CD4-positive, CD25-positive, alpha-beta regulatory T cell (primary cell): ENCODE measurements at places on chromosomes 5 and 9.

DNA sequence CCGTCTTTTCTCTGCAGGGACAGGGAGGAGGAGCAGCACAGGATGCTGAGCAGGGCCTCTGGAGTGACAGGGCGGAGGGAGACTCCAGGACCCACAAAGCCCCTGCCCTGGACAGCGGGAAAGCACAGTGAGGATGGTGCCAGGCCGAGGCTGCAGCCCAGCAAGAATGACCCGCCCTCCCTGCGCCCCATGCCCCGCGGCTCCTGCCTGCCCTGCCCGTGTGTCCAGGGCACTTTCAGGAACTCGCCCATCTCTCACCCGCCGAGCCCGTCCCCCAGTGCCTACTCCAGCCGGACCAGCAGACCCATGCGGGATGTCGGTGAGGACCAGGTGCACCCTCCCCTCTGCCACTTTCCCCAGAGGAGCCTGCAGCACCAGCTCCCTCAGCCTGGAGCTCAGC lies 9.1 kb upstream of the EXOC3 start:
- no peak for DNase-seq

DNA sequence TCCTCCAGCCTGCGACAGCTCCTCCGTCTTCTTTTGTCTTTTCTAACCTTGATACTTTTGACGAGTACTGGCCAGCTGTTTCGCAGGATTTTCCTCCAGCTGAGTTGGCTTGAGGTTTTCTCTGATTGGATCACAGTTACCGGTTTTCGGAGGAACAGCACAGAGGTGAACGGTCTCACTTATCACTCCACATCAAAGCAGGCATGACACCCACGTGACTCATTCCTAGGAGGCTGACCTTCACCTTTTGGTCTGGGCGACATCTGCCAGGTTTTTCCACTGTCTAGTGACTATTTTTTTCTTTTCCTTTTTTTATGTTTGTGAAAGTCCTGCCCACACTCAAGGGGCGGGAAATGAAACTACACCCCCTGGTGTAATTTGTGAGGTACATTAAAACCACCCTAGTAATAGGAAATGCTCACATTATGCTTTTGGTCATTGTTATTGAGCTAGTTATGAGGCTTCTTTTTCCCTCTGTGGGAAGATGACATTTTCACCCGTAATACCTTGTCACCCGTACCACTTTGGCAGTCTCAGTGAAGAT lies 319.2 kb downstream of the GADD45G start:
- DNase-seq: no peak

GRCh38 chr9:131799177-131799823 lies 59.4 kb upstream of the RAPGEF1 start:
- peak; percentile 46 for DNase-seq

DNA sequence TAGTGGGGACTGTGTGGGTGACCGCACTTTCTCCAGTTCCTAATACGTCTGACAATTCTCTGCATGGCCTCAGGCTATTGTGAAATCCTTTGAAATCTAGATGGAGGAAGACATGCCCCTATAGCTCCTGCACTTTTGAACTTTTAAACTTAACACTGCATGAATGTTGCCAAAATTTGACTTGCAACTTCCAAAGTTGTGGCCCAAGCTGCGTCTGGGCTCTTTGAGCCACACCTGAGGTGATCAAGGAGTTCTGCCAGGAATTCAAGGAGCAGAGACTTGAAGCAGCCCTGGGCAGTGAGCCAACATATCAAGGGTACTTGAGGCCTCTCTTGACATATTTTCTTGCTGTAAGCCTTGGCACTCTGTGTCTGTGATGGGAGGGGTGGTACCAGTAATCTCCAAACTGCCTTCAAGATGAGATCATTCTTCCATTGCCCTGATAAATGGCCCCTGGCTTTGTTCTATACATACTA lies 1336.1 kb upstream of the CDH9 start:
- DNase-seq: no peak

- no peak for DNase-seq
Measured at GRCh38 chr9:95413793-95414192, 96.3 kb upstream of the FANCC start.

GRCh38 chr9:36158122-36158521 lies 11.1 kb upstream of the CCIN start:
- no peak for DNase-seq

GRCh38 chr5:77893225-77893860 lies 117.2 kb upstream of the TBCA start:
- DNase-seq: no peak

- DNase-seq: no peak
Measured at GRCh38 chr5:104650313-104651055, 1087.9 kb upstream of the NUDT12 start.

DNA sequence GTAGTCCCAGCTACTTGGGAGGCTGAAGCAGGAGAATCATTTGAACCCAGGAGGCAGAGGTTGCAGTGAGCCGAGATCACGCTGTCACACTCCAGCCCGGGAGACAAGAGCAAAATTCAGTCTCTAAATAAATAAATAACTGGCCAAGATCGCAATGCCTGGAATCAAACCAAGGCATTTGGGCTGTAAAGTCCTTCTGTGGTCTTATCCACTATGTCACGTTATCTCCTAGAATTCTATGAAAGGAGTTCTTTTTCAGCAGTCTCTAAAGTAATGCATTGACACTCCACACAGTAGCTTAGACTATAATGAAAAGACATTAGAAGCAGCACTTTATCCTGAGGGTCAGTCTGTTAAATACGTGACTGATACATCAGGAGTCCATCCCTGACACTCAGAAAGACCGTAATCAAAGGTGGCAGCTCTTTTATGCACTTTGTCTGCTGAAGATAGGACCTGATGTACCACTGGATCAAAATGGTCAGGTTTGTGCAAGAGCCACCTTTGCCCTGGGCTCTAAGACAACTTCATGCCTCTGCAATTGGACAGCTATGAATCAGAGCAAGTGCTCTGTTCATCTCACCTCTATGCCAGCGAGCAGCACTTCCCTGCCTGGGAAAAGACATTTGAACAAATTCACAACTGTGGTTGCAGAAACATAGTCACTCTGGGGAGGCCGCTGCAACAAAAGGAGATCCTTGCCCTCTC lies 31.7 kb upstream of the GNA14 start:
- DNase-seq: no peak

- DNase-seq: no peak
Measured at GRCh38 chr5:129461711-129462332, 1.7 kb downstream of the ADAMTS19 start.

DNA sequence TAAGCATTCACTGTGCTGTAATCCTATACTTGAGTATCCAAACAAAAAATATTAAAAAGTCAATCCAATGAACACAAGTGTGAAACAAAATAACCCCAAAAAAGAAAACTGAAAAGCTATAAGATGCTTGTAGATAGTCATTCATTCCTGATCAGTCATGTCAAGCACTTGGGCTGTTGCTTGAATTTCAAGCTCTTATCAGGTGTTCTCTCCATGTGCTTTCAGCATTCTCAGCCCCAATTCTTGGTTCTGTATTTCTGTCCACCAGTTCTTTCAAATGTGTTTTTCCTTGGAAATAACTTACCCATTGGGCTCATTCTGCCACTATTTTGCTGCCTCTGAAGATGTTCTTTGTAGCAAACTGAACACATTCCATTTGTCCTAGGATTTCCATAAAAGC lies 4.7 kb downstream of the ZFAND5 start:
- DNase-seq: no peak

- no peak for DNase-seq
Measured at GRCh38 chr5:89769975-89770374, 639.6 kb downstream of the CETN3 start.

GRCh38 chr5:39624268-39624886 lies 199.6 kb upstream of the DAB2 start:
- no peak for DNase-seq

- no peak for DNase-seq
Measured at GRCh38 chr5:157336423-157336744, 70.5 kb downstream of the CYFIP2 start.

DNA sequence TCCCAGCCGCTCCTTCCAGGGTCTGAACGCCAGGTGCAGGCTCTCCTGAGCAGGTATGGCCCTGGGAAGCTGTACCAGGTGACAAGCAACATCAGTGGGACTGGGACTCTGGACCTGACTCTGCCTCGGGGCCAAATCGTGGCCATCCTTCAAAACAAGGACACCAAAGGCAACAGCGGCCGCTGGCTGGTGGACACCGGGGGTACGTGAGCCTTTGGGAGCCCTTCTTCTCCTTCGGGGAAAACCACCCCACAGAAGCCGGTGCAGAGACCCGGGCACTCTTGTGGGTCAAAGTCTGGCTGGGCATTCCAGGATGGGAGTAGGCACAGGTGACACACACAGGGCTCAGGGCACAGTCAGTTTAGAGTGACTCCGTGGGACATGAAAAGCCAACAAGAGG lies 45.8 kb downstream of the ARHGEF37 start:
- no peak for DNase-seq

DNA sequence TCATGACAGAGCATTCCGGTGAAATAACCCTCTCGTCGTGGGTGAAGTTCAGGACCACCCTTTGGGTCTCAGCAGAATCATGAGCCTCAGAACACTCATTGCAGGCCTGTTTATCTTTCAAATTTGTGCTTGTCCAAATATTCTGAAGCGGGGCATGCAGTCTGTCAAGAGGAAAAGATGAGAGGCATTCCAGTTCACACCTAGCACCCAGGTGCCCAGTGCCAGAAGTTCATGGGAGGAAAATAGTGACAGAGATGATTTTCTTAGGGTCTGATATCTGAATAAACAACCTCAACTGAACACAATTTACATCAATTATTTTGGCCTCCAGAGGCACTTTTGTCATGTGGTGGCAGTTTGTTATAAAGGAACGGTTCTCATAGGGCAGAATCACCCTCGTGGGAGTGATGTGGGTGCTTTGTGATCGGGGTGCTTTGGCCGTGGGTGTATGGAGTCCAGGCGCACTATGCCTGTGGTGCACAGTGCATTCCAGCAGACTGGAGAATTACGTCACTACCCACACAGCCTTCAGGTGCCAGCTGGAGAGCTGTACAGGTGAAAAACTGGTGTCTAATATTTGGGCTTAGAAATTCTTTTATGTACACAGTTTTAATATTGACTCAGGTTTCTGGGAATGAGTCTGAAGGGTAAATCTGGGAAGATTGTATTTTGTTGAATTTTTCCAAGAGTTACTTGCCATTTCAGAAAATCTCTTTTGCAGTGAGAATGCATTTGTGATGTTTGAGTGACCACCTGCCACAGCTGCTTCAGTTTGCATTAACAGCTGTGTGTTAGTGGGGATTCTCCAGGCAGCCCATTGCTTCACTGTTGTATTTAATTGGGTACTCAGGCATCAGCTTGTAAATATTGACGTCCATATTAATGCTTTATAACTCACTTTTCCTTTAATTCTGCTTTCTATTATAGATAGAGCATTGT lies 289.3 kb downstream of the FANCC start:
- no peak for DNase-seq

DNA sequence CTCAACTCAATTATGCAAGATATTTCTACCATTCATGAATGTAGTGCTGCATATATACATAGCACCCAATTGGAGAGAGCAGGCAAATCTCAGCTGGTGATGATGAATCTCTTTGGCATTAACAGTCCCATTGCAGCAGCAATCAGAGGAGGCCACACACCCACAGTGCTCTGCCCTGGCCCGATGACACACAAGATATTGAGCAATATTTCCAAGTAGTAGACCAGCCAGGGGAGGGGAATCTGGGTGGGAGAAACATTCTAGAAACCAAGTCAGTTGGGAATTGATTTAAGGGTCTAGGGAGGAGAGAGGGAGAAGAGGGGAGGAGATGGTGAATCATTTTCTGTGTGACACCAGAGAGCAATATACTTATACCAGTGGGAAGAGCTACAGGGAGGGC lies 14.9 kb upstream of the C5orf63 start:
- DNase-seq: no peak

- DNase-seq: no peak
Measured at GRCh38 chr9:81564632-81565031, 124.7 kb downstream of the TLE1 start.

GRCh38 chr5:96861076-96861475 lies 15.2 kb upstream of the ERAP2 start:
- no peak for DNase-seq

DNA sequence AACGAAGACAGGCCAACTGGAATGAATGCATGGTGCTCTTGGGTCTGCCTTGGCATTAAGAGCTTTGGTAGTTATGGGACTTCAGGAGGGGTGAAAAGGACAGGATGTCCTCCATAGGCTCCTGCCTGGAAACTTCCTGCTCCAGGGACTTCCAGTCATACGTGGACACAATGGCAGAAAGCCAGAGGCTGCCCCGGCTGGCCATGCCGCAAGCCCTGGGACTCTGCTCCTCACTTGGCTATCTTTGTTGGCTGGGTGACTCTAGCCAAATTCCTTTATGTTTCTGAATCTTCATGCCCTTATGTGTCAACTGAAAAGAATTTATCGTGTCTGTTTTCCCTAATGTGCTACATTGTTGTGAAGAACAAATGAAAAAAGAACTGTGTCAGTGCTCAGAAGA lies 136.9 kb downstream of the SIL1 start:
- DNase-seq: no peak

DNA sequence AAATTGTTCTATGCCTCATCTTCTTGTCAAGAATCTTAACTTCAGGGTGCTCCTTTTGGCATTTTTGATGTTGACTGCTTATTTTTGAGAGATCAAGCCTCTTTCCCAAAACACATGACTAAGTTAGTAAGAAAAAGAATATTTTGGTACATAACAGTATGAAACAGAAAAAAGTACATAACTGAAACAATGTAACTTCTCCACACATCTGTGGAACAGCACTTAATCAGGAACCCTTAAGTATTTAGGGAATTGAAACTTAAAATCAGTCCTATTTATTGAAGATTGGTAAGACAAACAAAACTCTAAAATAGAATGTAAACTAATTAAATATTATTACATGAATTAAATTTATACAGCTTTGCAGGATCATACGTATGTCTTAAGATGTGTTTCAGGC lies 103.4 kb downstream of the MELK start:
- DNase-seq: no peak

- no peak for DNase-seq
Measured at GRCh38 chr5:140883927-140884697, 2.2 kb downstream of the PCDHA13 start.

- no peak for DNase-seq
Measured at GRCh38 chr5:107457138-107457537, 213.6 kb downstream of the EFNA5 start.

DNA sequence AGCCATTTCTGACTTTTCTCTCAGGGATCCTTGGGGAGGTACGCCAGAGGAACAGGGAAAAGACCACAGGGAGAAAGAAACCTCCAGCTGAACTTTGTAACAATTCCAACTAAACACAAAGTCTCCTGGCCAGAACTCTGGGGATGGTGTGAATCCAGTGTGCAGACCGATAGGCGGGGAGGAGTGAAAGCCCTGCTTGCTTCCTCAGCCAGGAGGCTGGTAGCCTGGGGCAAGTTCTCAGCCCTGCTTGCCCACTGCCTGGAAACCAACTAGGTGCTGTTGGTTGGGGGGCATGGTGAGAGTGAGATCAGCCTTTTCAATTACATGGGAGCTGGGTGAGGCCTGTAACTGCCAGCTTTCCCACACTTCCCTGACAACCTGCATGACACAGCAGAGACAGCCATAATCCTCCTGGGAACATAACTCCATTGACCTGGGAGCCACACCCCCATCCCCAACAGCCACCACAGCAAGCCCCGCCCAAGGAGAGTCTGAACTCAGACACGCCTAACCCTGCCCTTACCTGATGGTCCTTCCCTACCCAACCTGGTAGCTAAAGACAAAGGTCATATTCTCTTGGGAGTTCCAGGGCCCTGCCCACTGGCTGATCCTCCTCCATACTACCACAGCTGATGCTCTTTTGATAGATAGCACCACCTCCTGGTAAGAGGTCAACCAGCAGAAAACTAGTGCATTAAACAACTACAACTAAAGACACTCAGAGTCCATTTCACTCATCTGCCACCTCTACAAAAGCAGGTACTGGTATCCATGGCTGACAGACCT lies 100.1 kb upstream of the TNFAIP8 start:
- no peak for DNase-seq

GRCh38 chr9:111975709-111976108 lies 79.1 kb downstream of the UGCG start:
- DNase-seq: peak; percentile 6
